ENCODE measurements at places on chromosomes 6 and 20. TPM values are rescaled to one million over a fixed set of nuclear protein-coding genes. Genes with fewer than 3 reads are reported as not detected.

DDX43 gene
- not detected for polyA plus RNA-seq

C20orf144 gene
- polyA plus RNA-seq, result 0.12 TPM

UBE3D gene
- polyA plus RNA-seq, result 3.4 TPM

DNA sequence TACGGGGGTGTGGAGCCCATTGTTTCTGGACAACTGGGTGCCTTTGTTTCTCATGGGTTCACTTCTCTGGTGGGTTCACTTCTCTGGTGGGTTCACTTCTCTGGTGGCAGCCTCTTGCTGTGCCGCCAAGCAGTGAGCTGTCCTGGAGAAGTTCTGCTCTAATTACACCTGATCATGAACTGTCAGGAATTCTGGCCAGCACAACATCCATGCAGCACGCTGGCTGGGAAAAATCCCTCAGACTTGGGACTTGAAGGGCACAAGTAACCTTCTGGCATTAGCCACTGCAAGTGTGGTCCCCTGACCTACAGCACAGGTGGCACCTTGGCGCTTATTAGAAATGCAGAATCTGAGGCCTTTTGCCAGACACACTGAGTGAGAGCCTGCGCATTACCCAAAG lies 752.5 kb downstream of the QKI start:
- no peaks in the 10 kb centered on the region for H3K36me3 ChIP-seq
- no peak overlapping the region for H3K27ac ChIP-seq
- no peak for DNase-seq
- H3K27me3 ChIP-seq, result no peaks in the 10 kb centered on the region

SLC22A2 gene
- polyA plus RNA-seq, result not detected

RIPOR3 gene
- 1.2 TPM for polyA plus RNA-seq

DNA sequence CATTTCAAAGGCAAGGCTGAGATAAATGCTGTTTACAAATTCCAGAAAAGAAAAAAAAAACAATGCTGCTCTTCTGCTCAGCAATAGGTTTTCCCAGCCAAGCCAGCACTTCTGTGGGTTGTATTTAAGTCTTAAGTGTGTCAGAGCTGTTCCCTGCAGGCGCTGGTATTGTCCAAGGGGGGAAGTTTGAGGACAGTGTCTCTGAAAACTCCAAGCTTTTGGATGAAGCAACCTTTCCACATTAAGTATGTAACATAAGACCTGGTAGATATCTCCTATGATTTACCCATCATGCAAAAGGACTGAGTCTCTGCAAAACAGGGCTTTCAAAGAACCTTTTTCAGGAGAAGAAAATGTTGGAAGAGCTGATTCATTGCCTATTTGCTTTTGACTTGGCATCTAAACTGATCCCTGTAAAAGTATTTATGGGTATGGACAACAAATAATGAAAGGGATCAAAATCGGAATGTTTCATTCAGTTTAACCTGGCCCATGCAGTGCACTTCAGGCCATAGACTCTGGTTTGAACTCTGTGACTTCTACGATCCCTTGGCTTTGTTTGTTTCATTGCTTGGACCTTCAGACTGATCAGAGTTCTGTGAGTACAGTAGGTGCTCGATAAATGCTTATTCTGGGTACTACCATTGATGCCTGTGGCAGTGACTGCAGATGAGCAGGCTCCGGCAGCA lies 16.1 kb upstream of the PLG start:
- no peaks in the 10 kb centered on the region for H3K4me1 ChIP-seq
- DNase-seq, result no peak
- H3K4me3 ChIP-seq, result no peak overlapping the region
- no peaks in the 10 kb centered on the region for H3K36me3 ChIP-seq

DNA sequence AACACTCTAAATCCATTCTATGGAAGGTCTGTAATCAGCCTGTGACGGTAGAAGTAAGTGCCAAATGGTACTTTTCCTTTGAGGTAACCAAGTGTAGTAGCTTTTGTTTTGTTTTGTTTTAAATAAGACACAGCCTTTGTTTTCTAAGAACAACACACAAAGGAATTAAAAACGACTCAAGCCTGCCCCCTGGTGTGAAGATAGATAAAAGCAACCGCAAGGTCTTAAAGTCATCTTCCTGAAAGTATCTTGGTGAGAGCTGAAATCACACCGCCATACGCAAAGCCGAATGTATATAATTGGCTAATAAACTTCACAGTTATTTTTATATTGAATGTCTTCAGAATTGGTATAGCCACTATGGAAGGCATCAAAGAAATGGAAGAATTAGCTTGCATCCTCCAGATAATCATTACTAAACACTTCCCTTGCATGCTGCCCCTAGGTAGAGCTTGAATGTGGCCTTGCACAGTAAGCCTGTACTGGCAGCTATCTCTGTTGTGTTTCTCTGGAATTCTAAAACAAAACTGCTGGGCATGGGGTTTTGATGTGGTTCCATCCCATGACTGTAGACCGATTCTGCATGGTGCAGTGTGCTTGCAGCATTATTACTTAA lies 95.6 kb downstream of the LAMP5 start:
- H3K27me3 ChIP-seq, result no peaks in the 10 kb centered on the region
- DNase-seq, result peak; percentile 32
- peak overlapping the region; percentile 51 for H3K27ac ChIP-seq

GRCh38 chr20:22688485-22688884 lies 104.1 kb upstream of the FOXA2 start:
- no peak for DNase-seq
- peaks cover 7% of the 10 kb centered on the region for H3K27me3 ChIP-seq
- H3K27ac ChIP-seq, result no peak overlapping the region
- no peaks in the 10 kb centered on the region for H3K36me3 ChIP-seq
- H3K4me3 ChIP-seq, result no peak overlapping the region

CLVS2 gene
- polyA plus RNA-seq, result 0.05 TPM

- H3K36me3 ChIP-seq, result no peaks in the 10 kb centered on the region
- H3K4me3 ChIP-seq, result peak overlapping the region; percentile 48
- no peak overlapping the region for H3K27ac ChIP-seq
- H3K27me3 ChIP-seq, result peaks cover 45% of the 10 kb centered on the region
- DNase-seq, result no peak
- H3K4me1 ChIP-seq, result peaks cover 5% of the 10 kb centered on the region
Observed at GRCh38 chr6:10404799-10405512, 9.9 kb downstream of the TFAP2A start.

DNA sequence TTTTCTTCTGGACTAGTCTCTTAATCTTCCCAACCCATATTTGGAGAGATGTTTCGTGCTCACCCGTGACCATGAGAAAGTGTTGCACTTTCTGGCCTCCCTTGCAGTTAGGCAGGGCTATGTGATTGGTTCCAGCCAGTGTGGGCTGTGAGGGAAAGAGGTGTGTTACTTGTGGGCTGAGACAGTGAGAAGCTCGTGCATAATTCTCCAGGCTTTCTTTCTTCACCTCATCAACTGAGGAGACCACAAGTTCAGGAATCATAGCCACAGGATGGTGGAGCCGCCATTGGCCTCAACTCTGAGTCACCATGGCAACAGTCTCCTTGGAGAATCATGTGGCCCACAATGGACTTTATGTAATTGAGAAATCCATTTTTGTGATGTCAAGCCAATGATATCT lies 57.5 kb upstream of the FUCA2 start:
- no peaks in the 10 kb centered on the region for H3K36me3 ChIP-seq
- no peaks in the 10 kb centered on the region for H3K4me1 ChIP-seq
- no peak for DNase-seq
- H3K4me3 ChIP-seq, result no peak overlapping the region
- H3K27me3 ChIP-seq, result no peaks in the 10 kb centered on the region

DNA sequence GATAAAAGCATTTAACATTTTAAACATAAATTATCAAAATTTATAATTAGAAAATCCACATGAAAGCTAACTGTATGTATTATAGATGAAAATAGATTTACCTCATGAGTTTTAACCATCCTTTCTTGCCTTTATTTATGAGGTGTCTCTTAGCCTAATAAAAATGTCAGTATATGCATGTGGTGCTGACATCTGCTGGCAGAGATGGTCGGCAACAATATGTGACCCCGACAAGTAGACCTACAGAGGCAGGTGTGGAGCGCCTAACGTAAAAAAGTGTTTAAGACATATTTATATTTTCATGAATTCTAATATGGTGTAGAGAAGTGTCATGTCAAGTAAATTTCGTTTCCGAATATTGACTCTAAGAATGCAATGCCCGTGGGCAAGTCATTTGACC lies 149.0 kb upstream of the FUT9 start:
- no peak overlapping the region for H3K4me3 ChIP-seq
- no peaks in the 10 kb centered on the region for H3K4me1 ChIP-seq
- H3K27me3 ChIP-seq, result no peaks in the 10 kb centered on the region

DNA sequence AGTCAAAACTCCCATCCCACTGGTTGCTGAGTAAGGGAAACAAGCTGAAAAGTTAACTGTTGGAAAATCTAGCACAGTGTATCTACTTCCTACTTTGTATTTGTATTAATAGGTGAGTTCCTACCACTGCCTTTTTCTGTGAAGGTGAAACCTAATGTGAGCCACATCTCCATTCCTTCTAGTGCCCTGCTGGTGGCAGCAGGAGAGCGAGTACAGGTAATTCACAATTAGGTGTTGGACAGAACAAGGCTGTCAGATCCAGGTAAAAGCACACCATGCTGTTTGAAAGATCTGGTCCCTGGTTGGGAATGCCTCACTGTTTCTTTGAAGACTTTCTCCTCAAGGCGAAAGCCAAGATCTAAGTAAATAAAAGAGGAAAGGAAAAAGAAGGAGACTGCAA lies 528.4 kb downstream of the PKHD1 start:
- DNase-seq, result no peak
- peaks cover 10% of the 10 kb centered on the region for H3K4me1 ChIP-seq

GRCh38 chr6:54907355-54907754 lies 60.8 kb downstream of the FAM83B start:
- no peaks in the 10 kb centered on the region for H3K27me3 ChIP-seq
- H3K4me3 ChIP-seq, result no peak overlapping the region
- no peaks in the 10 kb centered on the region for H3K36me3 ChIP-seq

OPRM1 gene
- polyA plus RNA-seq, result 0.15 TPM

ANKRD66 gene
- polyA plus RNA-seq, result not detected

GRCh38 chr20:22438926-22439325 lies 145.4 kb downstream of the FOXA2 start:
- H3K4me3 ChIP-seq, result no peak overlapping the region
- H3K27ac ChIP-seq, result no peak overlapping the region
- H3K36me3 ChIP-seq, result no peaks in the 10 kb centered on the region

MAVS gene
- 10.5 TPM for polyA plus RNA-seq

- no peak overlapping the region for H3K27ac ChIP-seq
- DNase-seq, result no peak
- H3K4me1 ChIP-seq, result no peaks in the 10 kb centered on the region
- no peaks in the 10 kb centered on the region for H3K36me3 ChIP-seq
- no peaks in the 10 kb centered on the region for H3K27me3 ChIP-seq
- H3K4me3 ChIP-seq, result no peak overlapping the region
Observed at GRCh38 chr6:76495909-76496308, 423.4 kb upstream of the IMPG1 start.

- H3K36me3 ChIP-seq, result no peaks in the 10 kb centered on the region
- no peak for DNase-seq
- no peaks in the 10 kb centered on the region for H3K27me3 ChIP-seq
Observed at GRCh38 chr20:18778690-18779392, 34.7 kb upstream of the SCP2D1 start.

DNA sequence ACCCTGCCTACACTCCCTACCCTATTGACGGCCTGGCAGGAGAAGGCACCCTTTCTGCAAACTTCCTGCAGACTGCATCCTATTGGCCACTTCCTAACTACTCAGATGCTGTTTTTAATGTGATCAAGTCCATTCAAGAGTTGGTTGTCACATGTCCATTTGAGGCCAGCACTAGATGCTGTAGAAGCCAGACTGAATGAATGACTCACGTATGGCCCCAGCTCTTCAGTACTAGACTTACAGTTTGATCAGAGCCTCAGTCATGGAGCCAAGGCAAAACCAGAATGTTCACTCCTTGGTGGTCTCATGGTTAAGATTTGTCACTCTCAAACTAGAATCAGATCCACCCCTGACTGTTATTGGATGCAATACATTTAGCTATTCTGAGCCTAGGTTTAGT lies 101.7 kb downstream of the OPRM1 start:
- no peaks in the 10 kb centered on the region for H3K4me1 ChIP-seq
- no peak for DNase-seq
- no peaks in the 10 kb centered on the region for H3K27me3 ChIP-seq
- no peak overlapping the region for H3K4me3 ChIP-seq

ADAM33 gene
- 5.0 TPM for polyA plus RNA-seq

XKR7 gene
- polyA plus RNA-seq, result 0.02 TPM

GRCh38 chr20:41540918-41541317 lies 77.3 kb downstream of the CHD6 start:
- H3K4me1 ChIP-seq, result no peaks in the 10 kb centered on the region
- H3K27ac ChIP-seq, result no peak overlapping the region
- no peak overlapping the region for H3K4me3 ChIP-seq

DNA sequence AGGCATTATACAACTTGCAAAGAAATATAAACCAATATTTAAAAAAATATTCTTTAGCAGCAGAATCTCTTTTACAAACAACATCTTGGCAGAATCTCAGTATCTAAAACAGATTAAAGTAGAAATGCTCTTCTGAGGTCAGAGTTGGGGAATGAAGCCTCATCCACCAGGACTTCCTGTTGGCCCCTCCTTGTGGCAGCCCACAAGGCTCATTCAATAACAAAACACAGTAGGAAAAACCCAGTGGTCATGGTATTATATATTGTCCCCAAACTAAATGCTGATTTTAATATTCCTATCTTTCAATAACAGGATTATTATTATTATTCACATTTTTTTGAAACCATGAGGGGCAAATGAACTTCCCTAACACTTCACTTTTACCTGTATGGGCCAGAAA lies 368.6 kb downstream of the BTBD9 start:
- no peak overlapping the region for H3K27ac ChIP-seq
- no peak overlapping the region for H3K4me3 ChIP-seq
- no peaks in the 10 kb centered on the region for H3K36me3 ChIP-seq
- no peak for DNase-seq
- peaks cover 30% of the 10 kb centered on the region for H3K4me1 ChIP-seq
- H3K27me3 ChIP-seq, result no peaks in the 10 kb centered on the region

DNA sequence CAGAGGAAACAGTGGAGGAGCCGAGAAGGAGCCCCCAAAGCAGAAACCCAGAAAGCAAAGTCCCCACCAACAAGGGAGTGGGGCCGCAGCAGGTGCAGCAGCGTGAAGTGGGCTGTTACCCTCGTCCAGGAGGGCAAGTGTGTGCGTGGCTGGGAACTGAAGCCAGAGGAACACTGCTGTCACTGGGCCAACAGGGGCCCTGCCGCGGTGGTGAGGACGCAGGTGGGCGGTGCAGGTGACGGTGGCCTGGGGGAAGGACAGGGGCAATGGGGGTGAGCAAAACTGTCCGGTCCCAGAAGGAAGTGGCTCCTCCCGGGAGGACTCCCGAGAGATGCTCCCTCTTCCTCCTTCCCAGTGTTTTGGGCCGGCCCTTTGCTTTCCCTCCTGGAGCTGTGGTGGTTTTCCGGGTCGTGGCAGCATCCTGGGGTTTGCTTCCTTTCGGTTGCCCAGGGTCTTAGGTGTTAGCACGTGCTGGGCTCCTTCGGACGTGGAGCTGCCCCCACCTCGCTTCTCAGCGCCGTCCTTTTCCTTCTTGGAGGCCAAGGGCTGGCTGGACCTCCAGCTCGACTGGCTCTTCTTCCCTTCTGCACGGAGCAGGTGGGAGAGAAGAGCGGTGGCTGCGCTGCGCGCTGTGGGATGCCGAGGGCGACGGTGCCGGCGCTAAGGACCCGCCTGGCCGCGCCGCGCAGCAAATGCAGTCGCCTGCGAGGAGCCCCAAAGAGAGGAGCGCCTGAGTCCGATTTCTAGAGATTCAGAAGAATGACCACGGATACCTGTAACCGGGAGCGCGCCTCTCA lies 62.7 kb upstream of the SLC2A12 start:
- H3K36me3 ChIP-seq, result no peaks in the 10 kb centered on the region
- DNase-seq, result no peak
- no peak overlapping the region for H3K4me3 ChIP-seq
- no peaks in the 10 kb centered on the region for H3K4me1 ChIP-seq
- H3K27ac ChIP-seq, result no peak overlapping the region
- no peaks in the 10 kb centered on the region for H3K27me3 ChIP-seq

GRCh38 chr6:28896505-28897368 lies 27.0 kb downstream of the TRIM27 start:
- peak overlapping the region; percentile 93 for H3K27ac ChIP-seq
- peaks cover 10% of the 10 kb centered on the region for H3K36me3 ChIP-seq
- peak overlapping the region; percentile 63 for H3K4me3 ChIP-seq
- no peaks in the 10 kb centered on the region for H3K4me1 ChIP-seq

Data from SK-N-SH (cell line).